ENCODE measurements at places on chromosomes 2 and 18.

GRCh38 chr18:74368901-74369705 lies 53.5 kb downstream of the C18orf63 start:
- DNase-seq, result no peak

GRCh38 chr2:16155366-16155765 lies 215.0 kb downstream of the MYCN start:
- no peak for DNase-seq

DNA sequence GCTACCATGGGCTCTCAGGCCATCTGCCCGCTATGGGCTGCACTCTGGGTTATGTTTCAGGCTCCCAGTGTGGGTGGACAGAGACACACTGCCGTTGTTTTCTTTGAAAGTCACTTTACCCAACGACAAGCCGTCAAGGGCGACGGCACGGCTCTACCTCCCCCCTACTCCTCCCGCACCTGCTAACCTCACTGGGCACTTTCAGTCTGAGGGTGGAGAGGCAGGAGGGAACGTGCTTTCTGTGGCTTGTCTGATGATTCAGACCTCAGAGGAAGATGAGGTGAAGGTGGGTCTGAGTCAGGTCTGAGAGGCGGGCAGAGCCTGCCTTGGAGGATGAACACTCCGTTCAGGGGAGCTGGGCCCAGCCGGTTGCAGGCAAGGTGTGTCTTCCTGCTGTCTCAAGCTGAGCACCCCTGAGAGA lies 147.6 kb upstream of the HDAC4 start:
- DNase-seq, result no peak

DNA sequence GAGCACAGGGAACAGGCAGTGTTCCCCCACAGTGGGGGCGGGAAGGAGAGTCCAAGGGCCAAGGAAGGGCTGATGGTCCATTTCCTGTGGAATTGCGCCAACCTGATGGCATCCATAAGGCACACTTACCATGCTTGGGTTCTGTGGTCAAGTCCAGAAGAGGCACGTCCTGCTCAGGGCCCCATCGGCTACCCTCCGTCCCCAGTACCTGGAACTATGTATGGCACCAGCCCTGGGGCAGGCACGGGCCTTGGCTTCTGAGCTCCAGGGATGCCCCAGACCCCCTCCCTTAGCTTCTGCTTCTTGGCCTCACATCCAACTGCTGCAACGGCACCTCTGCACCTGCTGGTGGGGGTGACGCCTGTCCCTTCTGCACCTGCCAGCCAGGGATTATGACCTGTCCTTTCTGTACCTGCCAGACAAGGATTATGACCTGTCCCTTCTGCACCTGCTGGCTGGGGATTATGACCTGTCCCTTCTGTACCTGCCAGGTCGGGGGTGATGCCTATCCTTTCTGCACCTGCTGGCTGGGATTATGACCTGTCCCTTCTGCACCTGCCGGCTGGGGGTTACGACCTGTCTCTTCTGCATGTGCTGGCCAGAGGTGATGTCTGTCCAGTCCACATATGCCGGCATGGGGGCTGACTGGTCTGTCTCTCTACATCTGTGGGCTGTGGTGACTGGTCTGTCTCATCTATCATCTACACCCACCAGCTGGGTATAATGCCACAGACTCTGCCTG lies 45.4 kb upstream of the SNTG2 start:
- no peak for DNase-seq

DNA sequence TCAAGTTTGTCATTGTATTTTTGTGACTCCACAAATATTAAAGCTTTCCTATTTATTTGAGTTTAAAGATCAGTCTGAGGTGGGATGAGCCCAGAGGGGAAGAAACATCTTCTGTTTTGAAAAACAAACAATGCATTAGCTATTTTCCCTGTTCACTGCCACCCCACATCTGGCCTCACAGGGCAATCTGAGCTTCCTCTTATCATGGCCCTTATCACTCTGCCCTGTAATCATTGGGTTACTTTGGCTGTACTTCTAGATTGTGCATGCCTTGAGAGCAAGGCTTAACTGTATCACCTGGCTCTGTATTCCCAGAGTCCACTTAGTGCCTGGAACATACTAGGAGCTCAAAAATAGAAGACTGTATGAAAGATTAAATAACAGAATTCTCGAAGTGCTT lies 241.6 kb upstream of the NT5C1B start:
- DNase-seq, result no peak

DNA sequence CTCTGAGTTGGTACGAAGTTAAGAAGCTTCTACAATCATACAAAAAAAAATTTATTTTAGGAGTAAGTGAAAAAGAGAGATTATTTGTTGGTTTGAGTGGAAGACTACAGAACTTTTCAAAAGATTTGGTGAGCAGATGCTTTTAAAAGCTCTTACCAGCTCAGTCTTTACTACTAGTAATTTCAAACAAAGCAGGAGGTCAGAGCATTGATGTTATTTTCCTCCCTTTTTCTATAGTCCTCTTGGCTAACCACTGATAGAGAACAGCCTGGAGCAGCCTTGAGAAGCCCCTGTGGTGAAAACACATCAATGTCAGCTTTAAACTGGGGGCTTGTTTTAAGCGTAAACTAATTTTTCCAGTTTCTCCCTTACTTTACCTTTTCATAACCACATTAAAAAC lies 559.3 kb upstream of the CDH2 start:
- no peak for DNase-seq

GRCh38 chr2:214830794-214831346 lies 21.4 kb upstream of the BARD1 start:
- no peak for DNase-seq

DNA sequence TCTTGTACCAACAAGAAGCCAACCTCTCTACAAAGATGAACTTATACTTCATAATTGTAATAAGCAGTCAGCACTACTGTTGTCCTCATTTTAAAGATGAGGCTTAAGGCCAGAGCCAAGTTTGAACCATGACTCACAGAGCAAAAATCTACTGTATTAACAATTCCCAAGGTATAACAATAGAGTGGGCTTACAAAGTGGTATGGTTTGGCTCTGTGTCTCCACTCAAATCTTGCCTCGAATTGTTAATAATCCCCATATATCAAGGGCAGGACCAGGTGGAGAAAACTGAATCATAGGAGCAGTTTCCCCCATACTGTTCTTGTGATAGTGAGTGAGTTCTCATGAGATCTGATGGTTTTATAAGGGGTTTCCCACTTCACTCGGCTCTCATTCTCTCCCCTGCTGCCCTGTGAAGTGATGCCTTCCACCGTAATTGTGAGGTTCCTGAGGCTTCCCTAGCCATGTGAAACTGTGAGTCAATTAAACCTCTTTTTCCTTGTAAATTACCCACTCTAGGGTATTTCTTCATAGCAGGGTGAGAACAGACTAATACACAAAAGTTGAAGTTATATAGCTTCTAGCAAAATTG lies 19.5 kb downstream of the MRPL44 start:
- DNase-seq, result no peak

DNA sequence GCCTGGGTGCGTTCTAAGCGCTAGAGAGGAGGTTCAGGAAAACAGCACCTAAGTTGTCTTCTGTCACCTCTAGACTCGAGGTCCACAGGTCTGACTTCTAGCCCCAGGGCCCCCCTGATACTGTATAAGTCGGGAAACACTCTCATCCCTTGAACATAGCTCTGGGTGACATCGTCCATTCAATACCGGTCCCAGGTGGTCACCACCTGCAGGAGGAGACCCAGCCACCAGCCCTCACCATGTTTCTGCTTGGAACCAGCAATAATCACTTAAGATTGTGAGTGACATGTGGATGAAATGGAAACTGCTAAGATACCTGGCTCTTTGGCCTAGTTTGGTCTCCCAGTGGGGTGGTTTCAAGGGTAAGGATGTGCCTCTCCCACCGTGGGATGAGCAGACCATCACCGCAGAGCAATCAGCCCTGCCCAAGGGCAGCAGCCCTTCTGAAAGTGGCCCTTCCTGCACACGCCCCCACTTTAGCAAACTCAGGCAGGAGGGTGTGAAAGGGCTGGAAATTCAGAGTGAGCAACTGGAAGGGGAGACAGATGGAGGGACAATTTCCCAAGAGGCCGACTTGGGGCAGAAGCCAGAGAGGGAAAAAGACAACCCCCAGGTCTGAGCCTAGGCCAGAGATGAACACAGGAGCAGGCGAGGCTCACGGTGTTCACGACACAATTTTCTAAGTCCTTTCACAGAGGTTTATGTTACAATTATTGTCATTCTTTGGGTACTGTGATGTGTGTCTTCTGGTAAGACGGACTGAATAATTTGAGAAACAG lies 95.2 kb downstream of the ZNF516 start:
- DNase-seq, result no peak

GRCh38 chr2:2879781-2880180 lies 497.8 kb downstream of the EIPR1 start:
- no peak for DNase-seq

Data from GOT3 (cell line).